Esophagus mucosa (tissue), 1 donor: ENCODE measurements at places on chromosomes 6 and 20.

GRCh38 chr6:111445861-111446267 is 37.2 kb downstream of the REV3L start:
- no peak for ATAC-seq

- no peak for ATAC-seq
Observed at GRCh38 chr20:9699181-9699580, 139.7 kb downstream of the PAK5 start.

- ATAC-seq: no peak
Observed at GRCh38 chr6:42689371-42689770, 33.0 kb downstream of the PRPH2 start.

GRCh38 chr6:167826230-167826895 is 348 bp upstream of the AFDN start:
- ATAC-seq: peak; percentile 85

GRCh38 chr6:35967076-35967774 is 46.3 kb upstream of the SRPK1 start:
- ATAC-seq: no peak

GRCh38 chr20:60249436-60249835 is 291.2 kb downstream of the CDH26 start:
- ATAC-seq: peak; percentile 98

GRCh38 chr20:62723351-62723750 is 14.7 kb downstream of the NTSR1 start:
- no peak for ATAC-seq

- ATAC-seq: no peak
Observed at GRCh38 chr20:19298652-19299051, 86.2 kb downstream of the SLC24A3 start.

DNA sequence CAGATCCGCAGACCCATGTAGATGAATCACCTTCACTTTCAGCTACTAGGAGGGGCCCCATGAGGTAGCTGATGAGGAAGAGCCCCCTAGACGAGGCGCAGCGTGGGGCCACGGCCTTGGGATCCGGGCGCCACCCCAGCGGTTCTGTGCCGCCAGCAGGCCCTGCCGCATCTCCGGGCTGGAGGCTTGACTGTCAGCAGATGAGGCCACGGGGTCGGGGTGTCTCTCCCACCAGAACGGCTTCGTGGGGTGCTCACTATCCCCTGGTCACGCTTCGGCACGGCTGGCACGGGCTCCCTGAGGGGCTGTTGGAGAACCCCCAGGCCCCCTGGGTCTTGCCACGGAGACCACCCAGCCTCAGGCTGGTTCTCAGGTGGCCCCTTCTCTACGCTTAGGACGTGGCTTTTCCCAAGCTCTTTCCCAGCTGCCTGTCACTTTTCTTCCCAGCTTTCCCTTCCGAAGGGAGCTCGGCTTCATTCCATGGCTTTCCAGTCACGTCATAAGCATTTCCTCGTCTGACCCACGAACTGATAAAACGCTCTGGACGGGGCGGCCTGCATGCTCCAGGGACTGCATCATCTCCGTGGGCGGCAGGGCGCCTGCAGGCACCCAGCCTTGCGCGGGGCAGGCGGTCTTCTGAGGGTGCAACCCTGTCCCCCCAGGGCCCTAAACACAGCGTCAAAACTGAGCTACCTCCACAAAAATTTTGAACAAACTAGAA is 85.9 kb downstream of the THBS2 start:
- ATAC-seq: no peak

GRCh38 chr6:158625881-158626305 is 18.6 kb downstream of the DYNLT1 start:
- no peak for ATAC-seq

DNA sequence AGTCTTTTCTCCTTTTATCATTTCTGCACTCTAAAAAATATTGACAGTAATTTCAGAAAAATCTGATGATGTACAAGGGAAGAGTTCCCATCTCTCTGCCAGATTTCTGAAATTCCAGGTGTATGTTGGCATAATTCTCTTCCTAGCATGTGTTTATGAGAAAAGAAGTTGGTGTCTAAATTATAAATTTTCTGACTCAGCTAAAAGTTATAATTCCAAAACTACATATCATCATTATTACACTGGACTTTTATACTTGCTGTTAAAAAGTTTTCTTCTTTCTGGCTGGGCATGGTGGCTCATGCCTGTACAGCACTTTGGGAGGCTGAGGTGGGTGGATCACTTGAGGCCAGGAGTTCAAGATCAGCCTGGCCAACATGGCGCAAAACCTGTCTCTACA is 135.7 kb upstream of the SAMD5 start:
- ATAC-seq: no peak

GRCh38 chr6:144585217-144585814 is 300.2 kb downstream of the UTRN start:
- ATAC-seq: no peak

DNA sequence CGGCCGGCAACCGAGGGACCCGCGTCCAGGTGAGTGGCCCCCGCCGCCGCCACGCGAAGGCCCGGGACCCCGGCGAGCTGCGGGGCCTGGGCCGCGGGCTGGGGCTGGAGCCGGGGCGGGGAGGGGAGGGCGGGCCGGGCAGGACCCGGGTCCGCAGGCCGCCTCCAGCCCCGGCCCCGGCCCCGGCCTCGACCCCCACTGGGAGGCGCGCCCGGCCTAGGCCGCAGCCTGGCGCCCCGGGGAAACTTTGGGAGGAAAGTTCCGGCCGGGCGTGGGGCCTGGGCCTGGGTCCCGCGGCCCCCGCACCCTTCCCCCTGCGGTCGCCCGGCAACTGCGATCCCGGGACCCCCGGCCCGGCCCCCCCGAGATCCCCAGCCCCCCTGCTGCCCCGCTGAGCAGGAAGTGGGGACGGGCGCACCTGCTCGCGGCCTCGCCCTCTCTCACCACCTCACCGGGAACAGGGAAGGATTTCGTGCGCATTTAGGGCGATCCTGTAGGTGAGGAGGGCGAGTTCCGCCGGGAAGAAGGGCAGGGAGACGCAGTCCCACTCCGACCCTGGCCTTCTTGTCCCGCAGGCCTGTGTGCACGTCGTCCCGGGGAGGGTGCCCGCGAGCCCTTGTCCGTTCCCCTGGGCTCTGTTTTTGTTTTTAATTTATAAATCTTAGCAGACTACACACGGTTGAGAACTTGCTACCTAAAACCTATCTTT is 402 bp downstream of the OSBPL2 start:
- ATAC-seq: peak; percentile 11

DNA sequence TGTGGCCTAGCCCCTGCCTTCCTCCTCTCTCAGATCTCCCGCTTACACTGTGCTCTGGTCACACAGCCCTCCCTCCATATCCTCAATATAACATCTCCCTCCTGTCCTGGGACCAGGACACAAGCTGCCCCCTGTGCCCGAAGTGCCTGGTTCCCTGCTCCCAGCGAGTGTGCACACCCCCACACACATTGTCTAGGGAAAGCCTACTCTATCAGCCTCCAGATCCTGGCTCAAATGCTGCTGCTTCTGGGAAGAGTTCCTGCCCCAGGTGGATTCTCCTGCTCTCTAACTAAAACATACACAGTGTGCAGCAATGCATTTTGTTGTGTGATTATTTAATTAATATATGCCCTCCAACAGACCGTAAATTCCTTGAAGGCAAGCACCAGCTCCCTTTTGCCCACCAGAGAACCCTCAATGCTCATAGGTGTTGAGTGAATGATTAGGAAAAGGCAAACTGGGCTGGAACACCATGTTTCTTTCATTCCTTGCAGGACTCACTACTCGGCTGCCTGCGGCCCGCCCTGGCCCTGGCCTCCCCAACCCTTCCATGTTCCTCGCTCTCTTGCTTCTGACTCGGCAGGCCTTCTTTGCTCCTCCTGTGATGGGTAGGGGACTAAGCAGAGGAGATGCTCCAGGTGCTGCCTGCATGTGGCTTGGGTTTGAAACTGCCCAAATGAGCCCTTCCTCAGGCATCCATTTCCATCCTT is 194.6 kb downstream of the ZDHHC14 start:
- no peak for ATAC-seq
